ENCODE measurements at places on chromosomes 1 and 21.

DNA sequence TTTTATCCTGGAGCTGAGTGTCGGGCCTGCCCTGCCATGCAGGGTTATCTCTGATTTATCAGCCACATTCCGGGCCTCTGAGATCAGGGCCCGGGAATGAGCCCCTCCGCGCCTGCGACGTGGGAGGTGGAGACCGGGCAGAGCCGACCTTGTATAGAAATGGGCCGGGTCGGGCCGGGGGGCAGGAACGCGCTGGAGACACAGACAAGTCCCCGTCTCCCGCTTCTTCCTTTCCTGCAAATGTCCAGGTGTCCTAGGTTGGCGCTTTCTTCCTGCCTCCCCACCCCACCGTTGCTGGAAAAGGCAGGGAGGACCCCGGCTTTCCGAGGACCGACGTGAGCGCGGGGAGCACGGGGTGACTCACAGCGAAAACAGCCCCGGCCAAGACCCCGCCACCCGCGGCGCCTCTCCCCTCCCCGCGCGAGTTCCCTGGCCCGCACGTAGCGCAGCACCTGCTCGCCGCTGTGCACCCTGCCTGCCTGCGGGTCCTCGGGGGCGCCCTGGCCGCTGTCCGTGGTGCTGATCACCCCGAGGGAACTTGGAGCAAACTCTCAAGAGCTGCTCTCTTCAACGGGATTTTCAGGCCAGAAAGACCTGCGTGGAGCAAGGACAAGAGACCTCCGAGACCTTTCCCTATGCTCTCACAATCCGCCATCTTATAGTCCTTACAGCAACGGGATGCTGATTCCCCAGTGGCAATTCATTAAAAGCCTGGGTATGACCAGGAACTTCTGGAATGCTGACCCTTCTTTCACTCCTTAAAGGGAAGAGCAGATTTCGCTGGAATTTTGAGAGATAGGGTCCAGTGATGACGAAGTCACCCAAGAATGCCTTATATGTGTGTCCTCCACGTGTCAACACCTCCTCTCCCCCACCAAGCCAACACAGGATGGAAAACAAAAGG lies 475 bp upstream of the NPPB start:
- DNase-seq, result no peak

DNA sequence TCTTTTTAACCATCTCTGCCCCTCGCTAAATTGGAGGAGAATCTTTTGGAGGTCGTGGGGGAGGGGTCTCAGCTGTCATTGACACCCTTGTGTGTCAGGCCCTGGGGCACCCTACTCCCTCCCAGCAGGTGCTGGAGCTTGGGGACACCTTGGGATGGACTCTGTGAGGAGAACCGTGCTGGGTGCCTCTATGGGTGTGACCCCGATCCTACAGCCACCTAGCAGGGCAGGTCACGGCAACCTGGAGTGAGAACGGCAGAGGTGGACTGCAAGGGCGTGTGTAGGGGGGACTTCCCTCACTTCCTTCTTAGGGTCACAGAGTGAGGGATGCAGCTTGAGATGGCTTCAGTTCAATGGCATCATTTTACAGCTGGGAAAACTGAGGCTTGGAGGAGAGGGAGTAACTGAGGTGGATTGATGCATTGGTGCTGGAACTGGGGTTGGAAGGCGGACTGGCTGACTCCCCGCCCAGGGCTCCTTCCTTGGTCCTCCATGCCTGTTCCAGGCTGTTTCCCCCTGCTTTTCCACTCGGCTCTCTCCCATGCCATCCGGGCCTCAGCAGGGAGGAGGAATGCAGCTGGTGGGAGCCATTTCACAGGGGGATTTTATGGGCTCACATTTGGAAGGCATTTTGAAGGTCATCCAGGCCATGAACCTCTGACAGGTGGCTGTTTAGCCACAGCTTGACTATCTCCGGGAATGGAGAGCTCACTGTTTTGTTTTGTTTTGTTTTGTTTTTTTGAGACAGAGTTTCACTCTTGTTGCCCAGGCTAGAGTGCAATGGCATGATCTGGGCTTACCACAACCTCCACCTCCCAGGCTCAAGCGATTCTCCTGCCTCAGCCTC lies 18.8 kb upstream of the ARHGEF10L start:
- no peak for DNase-seq

- peak; percentile 10 for DNase-seq
These were observed 79.3 kb downstream of the HMCN1 start for GRCh38 chr1:185813401-185813979.

DNA sequence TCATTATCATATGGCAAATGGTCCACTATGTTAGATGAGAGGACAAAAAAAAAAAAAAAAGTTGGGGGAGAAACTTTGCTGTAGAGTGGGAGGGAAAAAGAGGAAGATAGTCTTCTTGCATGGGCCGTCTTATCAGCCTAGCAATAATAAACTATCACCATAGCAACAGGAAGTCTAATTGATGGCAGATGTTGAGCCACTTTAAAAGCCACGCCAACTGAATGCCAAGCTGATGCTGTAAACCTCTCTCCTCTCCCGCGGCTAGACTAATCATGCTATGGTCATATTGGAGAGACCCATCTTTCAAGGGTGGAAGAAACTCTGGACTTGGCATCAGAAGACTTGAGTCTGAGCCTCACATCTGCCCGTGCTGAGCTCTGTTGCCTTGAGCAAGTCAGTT lies 122.2 kb upstream of the HOOK1 start:
- DNase-seq, result peak; percentile 4

GRCh38 chr1:229238674-229239415 lies 32.1 kb upstream of the RAB4A start:
- DNase-seq, result no peak

DNA sequence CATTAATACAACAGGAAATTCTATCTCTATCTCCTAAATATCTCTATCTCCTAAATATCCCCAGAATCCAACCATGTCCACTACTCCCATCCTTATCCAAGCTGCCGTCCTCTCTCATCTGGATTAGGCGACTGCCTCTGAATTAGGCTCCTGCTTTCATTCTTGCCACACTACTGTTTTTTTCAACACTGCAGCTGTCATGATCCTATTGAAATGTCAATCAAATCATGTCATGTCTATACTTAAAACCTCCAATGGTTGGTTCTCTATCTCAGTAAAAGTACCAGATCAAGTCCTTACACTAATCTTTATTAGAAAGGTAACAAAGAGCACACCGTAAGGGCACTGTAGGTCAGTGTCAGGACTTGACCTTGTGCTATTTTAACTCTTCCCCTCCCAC lies 82.0 kb upstream of the NFIA start:
- no peak for DNase-seq
